ELR (cell line): ENCODE measurements at places on chromosomes 3 and 15.

- no peak for DNase-seq
These were observed 245.7 kb downstream of the ADAMTSL3 start for GRCh38 chr15:83899670-83900069.

GRCh38 chr15:55981582-55982249 lies 11.7 kb downstream of the NEDD4 start:
- no peak for DNase-seq

DNA sequence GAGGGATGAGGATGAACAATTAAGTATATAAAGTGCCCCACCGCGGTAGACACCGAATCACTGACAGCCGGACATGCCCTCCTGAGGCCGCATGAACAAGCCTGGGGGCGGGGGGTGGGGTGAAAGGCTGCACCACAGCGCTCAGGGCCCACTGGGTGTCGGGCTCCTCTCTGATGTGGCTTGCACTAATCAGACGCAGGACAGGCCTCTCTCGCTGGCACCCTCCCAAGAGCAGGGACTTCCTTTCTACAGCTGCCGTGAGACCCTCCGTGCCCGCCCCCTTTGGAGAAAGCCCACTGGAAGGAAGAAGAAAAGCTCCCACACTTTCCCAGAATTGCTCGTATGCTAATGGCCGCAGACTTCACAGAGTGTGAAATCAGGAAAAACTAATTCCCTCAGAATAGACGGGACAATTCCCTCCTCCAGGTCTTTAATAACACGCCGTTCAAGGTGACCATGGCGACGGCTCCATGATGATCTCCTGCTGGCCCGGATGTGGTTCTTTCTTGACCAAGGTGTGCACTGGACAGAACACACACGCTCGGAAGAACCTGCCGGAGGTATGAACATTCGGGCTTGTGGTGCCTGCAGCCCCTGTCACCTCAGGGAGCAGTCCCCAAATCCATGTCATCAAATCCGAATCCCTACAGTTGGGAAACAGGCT lies 32.0 kb downstream of the IQSEC1 start:
- no peak for DNase-seq

GRCh38 chr3:134527037-134527436 lies 41.2 kb downstream of the CEP63 start:
- DNase-seq: peak; percentile 39

DNA sequence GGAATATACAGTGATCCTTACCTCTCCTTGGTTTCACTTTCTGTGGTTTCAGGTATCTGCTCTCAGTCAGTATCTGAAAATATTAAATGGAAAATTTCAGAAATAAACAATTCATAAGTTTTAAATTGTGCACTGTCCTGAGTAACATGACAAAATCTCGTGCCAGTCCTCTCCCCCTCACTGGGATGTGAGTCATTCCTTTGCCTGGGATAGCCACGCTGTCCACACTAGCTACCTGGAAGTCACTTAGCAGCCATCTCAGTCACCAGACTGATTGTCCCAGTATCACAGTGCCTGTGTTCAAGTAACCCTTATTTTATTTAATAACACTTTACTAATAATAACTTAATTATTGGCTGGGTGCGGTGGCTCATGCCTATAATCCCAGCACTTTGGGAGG lies 15.3 kb upstream of the KLHL25 start:
- DNase-seq: peak; percentile 35

DNA sequence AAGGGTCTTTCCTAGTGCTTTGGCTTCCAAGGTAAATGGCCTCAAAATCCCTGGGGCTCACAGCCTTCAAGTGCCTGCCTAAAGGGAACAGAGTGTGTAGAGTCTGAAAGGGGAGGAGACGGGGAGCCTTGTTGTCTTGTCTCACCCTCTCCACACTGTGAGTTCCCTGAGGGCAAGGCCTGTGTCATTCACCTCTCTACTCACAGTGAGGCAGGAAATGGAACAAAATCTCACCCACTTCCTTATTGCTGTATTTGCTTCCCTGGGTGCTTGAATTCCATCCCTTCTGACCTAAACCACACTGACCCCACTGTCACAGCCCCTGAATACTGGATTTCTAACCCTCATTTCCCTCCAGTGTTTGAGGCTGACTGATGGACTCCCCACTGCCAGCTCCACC lies 197.5 kb downstream of the EPHB1 start:
- DNase-seq: no peak

DNA sequence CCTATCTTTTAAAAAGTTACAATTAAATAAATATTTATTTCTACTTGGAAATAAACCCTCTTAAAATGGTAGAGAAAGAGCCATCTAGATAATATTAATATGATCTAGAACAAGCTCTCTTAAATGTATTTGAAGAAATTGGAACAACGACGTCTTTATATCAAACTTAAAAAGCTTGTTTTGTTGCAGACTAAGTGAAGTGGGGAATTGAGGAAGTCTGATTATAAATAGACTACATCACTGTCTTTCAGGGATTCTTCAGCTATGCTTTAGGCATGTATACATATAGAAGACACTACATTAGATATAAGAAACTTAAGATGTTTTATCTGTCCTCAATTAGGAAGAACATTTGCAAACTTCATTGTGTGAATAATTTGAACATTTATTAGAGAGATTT lies 1.8 kb downstream of the BCHE start:
- DNase-seq: no peak

DNA sequence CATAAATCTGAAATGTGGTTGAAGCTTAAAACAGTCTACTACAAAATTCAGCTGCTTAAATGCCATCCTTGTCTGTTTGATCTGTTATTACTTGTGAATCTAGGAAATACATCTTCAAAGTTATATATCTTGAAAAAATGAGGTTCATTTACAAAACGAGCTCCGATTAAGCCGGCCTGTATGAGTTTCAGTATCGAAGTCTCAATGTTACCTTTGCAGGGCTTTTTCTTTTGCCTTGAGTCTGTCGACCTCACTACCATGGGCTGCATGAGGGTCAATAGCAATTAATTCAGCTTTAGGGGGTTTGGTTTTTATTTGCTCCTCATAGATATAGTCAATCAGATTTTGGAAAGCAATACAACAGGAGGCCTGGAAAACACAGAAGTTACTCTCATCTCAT lies 23.2 kb downstream of the ERICH6 start:
- DNase-seq: no peak
